SJSA1 (cell line): ENCODE measurements at places on chromosomes 13 and 19. TPM values are rescaled to one million over a fixed set of nuclear protein-coding genes. Genes with fewer than 3 reads are reported as not detected.

DNA sequence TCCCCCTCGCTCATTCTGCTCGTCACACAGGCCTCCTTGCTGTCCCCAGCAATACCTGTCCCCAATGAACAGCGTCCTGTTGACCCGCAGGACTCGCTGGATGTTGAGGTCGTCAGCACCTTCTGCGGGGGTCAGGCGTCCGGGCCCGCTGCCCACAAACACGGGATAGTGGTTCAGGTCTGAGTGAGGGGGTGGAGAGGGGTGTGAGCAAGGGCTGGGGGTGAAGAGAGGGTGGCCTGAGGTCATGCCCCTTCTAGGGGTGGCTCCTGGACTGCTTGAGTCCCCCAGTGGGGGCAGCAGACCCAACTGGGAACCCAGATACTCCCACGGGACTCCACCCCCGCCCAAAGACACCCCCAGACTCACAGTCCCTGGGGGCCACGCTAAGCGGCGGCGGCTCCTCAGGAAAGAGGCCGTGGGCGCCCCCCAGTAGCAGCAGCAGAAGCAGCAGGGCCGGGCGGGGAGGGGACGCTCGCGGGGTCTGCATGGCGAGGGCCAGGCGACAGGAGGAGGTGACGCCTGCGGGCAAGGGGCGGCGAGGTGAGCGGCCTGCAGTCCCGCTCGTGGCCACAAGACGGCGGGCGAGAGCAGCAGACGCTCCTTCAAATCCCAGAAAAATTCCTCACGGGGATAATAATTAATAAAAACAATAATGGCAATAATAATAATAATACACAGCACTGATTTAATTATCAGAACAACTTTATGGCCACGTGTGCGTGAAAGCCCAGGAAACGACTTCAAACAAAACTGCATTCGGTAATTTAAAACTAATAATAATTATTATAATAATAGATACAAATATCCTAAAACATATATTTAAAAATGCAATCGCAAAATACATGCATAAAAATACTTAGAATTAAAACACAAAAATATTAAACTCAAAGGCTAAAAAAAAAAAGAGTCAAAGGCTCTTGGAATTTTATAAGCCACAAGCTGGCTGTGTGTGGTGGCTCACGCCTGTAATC, 1.2 kb downstream of the SEMA6B start:
- no peaks in the 10 kb centered on the region; the same call in 1 of the 2 replicates for H3K27me3 ChIP-seq
- DNase-seq: no peak
- no peaks in the 10 kb centered on the region for H3K36me3 ChIP-seq
- no peaks in the 10 kb centered on the region for H3K4me1 ChIP-seq
- H3K27ac ChIP-seq: no peak overlapping the region
- H3K4me3 ChIP-seq: no peak overlapping the region

DNA sequence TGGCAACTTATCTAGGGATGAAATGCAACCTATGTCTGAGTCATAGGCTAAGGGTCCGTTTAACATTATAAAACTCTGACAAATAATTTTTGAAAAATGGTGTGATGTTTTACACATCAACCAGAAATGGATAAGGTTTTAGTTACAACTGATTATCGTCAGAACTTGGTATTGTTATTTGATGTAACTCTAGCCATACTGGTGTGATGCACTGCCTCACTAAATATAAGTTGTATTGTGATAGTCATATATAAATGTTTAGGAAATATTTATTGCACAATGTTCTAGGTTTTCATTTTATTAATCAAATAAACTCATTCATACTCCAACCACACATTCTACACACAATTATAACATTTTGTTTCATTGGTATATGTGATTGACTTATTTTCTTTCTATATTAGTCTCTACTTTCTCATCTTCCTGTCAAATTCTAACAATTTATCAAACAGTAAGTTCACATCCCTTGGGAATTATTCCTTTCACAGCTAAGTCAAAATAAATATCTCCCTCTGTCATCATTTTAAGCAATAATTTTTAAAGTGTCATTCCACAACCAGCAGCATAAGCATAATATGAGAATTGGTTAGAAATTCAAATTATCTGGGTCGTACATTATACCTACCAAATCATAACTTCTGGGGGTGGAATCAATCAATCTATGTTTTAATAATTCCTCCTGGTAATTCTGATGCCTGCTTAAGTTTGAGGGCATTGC, 873.9 kb downstream of the SLITRK1 start:
- H3K27ac ChIP-seq: no peak overlapping the region
- no peaks in the 10 kb centered on the region for H3K27me3 ChIP-seq
- no peak overlapping the region for H3K4me3 ChIP-seq
- no peak for DNase-seq

DNA sequence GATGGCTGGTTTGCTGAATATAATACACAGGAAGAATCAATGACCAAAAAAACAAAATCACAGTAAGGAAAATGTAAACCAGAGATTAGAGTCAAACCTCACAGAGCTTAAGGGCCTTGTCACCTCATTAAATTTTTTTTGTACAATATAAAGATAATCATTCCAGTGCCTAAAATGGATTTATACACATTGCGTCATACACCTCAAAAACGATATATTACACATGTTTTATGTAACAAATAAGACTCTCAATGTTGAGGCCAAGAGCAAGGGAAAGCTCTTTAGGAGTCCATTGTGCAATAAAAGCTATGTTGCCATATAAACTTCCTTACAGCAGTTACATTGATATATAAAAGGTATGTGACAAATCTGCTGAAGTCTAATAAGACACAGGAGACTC, 856.7 kb upstream of the SLITRK1 start:
- H3K27ac ChIP-seq: no peak overlapping the region
- DNase-seq: no peak
- H3K27me3 ChIP-seq: no peaks in the 10 kb centered on the region
- no peaks in the 10 kb centered on the region for H3K4me1 ChIP-seq

DNA sequence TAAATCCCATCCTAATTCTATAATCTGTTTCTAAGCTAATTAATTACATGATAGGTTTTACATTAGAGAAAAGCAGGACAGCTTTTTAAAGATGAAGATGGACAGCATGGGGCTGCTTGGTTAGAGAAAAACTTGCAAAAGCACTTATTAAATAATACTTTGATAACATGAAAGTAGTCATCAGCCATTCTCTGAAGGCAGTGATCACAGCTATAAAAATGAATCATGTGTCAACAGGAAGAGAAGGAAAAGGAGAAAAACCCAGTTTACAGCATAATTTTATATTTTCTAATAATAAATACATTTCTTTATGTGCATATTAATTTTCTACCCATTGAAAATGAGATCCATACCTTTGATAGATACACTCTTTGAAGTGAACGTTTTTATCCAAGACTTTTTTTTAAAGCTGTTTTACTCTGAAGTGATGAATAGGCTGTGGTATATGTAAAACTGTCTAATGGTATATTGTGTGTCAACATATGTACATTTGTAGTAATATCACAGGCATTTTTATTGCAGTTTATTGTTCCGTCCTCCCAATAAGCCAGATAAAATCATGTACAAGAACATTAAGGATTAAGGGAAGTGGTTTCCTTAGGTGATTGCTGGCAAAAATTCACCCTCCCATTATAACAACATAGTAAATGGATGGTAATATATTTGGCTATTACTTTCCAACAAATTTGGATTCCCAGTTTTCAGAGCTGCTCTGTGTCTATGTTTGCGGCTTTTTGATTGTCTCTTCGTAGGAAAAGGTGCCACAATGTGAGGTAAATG, 1.3 kb upstream of the KLF5 start:
- no peak overlapping the region for H3K4me3 ChIP-seq

GRCh38 chr13:33624740-33625139, 193.2 kb upstream of the RFC3 start:
- no peak for DNase-seq
- no peak overlapping the region for H3K27ac ChIP-seq
- no peak overlapping the region for H3K4me3 ChIP-seq
- no peaks in the 10 kb centered on the region for H3K36me3 ChIP-seq
- no peaks in the 10 kb centered on the region for H3K27me3 ChIP-seq

DNA sequence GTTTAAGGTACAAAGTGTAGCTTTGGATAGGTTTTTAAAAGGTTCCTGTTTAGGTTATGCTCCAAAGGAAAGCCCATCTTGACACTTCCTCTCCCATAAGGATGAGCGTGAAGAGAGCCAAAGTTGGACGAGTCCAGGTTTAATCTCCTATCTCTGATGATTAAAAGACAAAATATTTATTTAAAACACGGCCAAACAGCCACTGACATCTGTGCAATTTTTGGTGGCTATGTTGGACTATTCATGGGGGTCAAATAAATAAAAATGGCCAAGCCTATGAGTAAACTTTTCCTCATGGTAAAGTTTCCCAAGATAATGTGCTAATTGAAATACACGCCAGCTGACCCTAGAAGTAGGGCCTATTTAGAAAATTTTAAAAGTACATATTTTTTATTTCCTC, 69.0 kb upstream of the DOCK9 start:
- no peak overlapping the region for H3K4me3 ChIP-seq
- no peaks in the 10 kb centered on the region for H3K36me3 ChIP-seq
- peak overlapping the region; percentile 74 for H3K27ac ChIP-seq
- H3K4me1 ChIP-seq: peaks cover 44% of the 10 kb centered on the region

CBARP gene
- total RNA-seq: 0.50 and 1.6 TPM in 2 replicates

MADCAM1 gene
- not detected in 2 replicates for total RNA-seq

FFAR3 gene
- not detected in 2 replicates for total RNA-seq
